Activated CD8-positive, alpha-beta memory T cell treated with anti-CD3 and anti-CD28 coated beads for 1 hour (primary cell): ENCODE measurements at places on chromosomes 12 and 14.

GRCh38 chr12:9698681-9699080, 29.2 kb downstream of the CLEC2D start:
- no peak for DNase-seq

- no peak for DNase-seq
Measured at GRCh38 chr12:116804051-116804450, 65.9 kb downstream of the RNFT2 start.

GRCh38 chr12:25472453-25472852, 80.6 kb downstream of the LMNTD1 start:
- DNase-seq = no peak

- no peak for DNase-seq
Measured at GRCh38 chr12:2294651-2295475, 242.1 kb downstream of the CACNA1C start.

- no peak for DNase-seq
Measured at GRCh38 chr14:97350894-97351731, 553.9 kb downstream of the VRK1 start.
